ENCODE measurements at places on chromosomes 12 and 14.

GRCh38 chr14:95901054-95901453 is 24.4 kb downstream of the TUNAR start:
- no peak for DNase-seq

- no peak for DNase-seq
Observed at GRCh38 chr12:104942075-104942474, 16.0 kb downstream of the SLC41A2 start.

DNA sequence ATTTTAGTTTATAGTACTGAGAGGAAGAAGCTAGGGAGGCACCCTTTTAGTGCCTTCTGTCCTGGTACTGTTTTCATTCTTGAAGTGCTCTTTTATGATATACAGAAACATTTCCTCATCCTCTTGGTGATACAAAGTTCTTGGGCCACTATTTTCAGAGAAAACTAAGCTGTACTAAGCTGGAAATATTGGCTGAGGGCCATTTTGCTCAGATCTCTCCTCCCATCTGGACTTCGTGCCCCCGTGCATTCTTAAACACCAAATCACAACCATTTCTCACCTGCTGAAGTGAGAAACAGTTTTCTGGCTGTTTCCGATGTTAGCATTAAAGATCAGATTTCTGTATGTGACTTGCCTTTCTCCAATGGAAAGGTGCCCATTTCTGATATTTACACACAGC is 158.9 kb downstream of the FBXL14 start:
- no peak for DNase-seq

- no peak for DNase-seq
Observed at GRCh38 chr14:29442696-29443095, 485.0 kb downstream of the PRKD1 start.

- DNase-seq = no peak
Observed at GRCh38 chr12:108340037-108340436, 926 bp upstream of the CMKLR1 start.

DNA sequence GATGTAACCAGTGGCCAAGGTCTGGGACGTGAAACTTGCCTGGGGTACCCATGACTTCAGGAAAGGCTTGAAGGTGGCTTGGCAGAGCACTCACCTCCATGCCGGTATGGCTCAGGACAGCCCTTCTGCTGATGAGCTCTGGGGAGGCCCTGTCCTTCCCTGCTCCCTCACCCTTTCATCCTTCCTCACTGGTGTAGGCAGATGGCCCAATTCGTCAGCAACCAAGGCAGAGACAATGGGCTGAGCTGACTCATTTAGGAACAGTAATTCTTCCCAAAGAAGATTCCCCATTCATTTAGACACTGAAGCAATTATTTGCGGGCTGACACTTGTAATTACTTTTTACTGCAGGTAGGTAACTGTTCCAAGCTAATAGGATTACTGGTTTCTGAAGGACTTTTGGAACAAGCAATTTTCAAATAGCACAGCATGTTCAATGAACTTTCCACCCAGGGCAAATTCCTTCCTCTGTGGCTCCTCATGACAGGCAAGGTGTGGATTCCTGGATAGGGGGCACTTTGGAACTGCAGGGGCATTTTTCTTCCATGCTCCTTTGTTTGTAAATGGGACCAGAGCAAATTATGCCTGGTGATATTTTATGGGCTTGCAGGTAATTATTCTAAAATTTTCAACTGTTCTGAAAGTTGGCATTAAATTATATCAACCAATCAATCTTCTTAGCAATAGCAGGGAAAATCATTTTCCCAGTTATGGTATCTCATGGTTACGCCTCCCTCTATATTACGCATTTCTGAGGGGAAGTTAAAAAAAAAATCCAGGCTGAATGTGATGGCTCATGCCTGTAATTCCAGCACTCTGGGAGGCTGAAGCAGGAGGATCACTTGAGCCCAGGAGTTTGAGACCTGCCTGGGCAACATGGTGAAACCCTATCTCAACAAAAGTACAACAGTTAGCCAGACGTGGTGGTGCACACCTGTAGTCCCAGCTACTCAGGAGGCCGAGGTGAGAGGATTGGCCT is 24.1 kb upstream of the NRDE2 start:
- DNase-seq = no peak
